ENCODE measurements at places on chromosomes 12 and 14.

DNA sequence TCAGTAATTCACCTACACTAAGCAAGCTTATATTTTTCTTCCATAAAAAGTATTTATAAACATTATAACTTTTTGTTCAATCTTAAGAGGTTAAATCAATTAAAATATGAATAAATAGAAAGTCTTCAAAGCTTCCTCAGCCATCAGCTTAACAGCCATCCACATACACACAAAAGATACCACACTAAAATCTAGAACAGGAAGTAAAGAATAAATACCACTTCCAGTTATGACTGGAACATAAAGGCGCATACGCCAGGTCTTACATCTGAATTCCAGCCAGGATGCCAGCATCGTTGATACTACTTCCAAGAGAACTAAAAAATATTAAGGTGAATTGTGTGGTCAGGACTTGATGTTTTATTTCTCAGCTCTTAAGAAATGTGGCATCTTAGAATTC lies 17.0 kb downstream of the SIX1 start:
- no peak for DNase-seq

- DNase-seq: no peak
Observed at GRCh38 chr14:96270565-96271420, 14.8 kb downstream of the BDKRB1 start.

GRCh38 chr12:21675641-21676040 lies 18.0 kb upstream of the LDHB start:
- DNase-seq: no peak

- DNase-seq: no peak
Observed at GRCh38 chr14:50363714-50364111, 33.0 kb downstream of the CDKL1 start.

DNA sequence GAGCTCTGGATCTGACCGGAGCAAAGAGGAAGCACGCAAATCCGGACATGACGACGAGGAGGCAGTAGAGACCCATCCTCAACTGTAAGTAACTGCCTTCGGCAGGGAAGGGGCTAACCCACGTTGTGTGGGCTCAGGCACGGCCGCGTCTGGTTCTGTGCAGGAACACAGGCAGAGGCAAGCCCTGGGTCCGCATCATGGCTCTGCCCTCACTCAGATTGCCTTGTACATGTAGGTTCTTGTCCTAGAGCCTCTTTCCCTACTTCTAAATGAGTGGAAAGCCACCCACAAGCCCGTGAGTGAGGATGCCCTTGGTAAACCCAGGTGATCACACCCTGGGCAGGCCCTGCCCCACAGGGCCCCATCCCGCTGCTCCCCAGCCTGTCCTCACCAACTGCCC lies 8.9 kb upstream of the RPLP0 start:
- no peak for DNase-seq

DNA sequence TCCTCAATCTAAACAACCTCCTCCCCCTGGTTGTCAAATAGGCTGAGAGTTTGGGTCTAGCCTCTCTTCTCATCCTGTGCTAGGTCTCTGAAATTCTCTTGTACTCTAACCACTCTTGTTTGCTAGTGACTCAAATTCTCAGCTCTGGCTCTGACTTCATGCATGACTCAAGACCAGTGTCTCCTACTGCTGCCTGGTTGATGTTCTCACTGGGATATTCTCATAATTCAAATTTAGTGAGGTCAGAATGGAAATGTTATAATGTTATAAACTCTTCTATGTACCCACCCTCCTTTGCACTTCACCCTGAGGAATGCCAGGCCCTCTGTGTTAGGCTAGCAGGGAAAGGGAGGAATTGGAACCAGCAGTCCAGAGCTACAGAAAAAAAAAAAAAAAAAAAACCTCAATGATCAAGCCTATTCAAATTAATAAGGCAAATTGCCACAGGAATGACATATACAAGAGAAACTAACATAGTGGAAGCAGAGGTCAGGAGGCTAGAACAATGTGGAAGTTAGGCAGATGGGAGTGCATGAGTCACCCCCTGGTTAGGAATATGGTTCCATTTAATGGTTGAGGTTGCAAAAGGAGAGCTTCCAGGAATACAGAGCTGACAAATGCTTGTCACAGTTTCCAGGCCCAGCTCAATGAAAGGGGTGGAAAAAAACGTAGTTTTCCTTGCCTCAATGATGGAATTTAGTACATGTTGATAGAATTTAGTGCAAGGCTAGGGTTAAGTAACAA lies 459.5 kb downstream of the RMST start:
- DNase-seq: no peak

- DNase-seq: no peak
Observed at GRCh38 chr12:24230061-24230701, 280.7 kb upstream of the SOX5 start.

DNA sequence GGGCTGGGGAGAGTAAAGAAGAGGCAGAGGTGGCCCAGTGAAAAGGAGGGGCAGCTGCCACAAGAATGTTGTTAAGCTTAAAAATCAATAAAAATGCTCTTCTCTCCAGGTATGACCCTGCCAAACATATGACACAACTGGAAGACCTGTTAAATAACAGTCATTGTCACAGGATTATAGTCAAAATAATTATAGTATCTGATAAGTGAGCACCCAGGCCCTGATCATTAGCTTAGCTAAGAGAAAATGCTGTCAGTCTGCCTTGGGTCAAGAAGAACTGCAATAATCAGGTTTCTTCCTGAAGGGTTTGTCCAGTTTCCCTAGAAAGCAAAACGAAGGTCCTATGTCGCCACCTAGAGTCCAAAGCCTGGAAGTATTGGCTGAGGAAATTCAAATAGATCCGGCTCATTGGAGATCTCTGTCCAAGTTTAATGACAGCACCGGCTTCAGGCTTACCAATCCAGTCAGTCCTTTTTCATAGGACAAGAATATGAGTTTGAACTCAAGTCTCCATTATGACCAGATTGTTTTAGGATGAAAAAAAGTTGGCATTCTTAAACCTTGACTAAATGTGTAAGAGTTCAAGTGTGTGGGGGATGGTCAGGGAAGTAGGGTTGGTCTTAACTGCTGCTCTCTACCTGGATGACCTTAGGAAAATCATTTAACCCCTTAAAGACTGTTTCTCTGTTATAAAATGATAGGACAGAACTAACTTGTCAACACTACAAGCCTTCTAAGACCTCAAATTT lies 22.5 kb upstream of the NKX2-8 start:
- peak; percentile 79 for DNase-seq

- DNase-seq: no peak
Observed at GRCh38 chr12:65526311-65526710, 247.8 kb downstream of the MSRB3 start.

GRCh38 chr12:126492181-126492580 lies 1426.9 kb downstream of the AACS start:
- DNase-seq: no peak

GRCh38 chr12:58068706-58069105 lies 127.3 kb downstream of the ATP23 start:
- DNase-seq: no peak

DNA sequence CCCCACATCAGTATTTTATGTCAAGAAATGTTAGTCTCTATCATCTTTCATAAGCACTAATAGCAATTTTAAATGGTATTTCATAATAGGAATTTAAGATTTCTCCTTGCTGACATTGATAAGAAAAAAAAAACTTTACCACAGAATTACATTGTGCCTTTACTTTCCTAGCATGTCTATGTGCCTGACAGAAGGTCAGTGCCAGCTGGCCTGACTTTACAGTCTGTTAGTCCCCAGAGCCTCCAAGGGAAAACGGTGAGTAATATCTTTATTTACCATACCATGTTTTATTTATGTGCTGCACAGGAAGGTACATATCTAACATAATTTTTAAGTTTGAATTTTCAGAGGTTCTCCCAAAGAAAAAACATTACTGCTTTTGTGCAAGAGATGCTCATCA lies 152.0 kb upstream of the AEBP2 start:
- no peak for DNase-seq

DNA sequence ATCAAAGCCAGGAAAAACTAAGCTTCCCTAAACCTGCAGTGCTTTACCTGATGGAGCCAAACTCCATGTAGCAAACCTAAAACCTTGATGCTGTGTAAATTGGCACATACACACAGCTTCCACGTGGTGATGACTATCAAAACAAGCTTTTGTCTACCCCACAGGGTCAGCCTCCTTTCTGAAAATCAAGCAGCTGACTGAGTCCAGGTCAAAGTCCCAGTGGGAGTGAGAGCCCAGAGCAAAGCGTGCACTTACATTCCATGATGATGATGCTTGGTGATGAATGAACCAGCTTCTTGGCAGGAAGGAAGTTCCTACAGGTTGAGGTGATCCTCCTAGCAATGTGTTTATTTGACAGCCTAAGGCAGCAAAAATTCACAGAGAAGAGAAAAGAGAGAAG lies 630.0 kb upstream of the TBX3 start:
- DNase-seq: no peak

DNA sequence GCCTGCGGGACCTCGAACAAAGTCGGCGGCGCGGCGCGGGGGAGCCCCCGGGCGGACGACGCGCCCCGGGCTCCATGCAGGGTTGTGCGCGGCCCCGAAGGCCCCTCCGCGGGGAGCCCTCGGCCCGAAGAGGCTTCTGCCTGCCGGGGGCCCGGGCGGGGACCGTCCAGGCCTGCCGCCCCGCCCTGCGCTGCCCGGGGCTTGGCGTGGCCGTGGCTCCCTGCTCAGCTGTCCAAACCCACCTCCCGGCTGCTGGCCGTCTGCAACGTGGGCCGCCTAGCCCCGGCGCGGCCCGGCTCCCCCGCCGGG lies 670 bp downstream of the DYRK2 start:
- no peak for DNase-seq

DNA sequence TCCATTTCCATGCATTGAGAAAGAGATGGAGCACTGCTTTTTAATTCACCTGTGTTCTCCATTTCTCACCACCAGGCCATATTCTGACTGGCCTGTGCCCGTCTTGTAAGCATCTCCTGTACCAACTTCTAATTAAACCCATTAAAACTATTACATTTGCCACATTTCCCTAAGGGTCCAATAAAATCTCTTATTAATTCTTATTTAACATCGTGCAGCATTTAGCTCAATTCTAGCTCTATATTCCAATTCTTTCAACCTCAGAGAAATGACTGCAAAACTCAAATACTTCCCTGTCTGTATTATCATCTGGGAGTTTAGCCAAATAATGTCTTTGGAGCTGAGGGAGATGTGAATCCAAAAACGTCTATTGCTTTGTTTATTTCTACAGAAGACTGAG lies 495.4 kb upstream of the TMEM132C start:
- DNase-seq: no peak

GRCh38 chr14:103909531-103910261 lies 18.6 kb upstream of the TDRD9 start:
- DNase-seq: no peak

- DNase-seq: no peak
Observed at GRCh38 chr12:14663002-14663401, 33.4 kb downstream of the GUCY2C start.

GRCh38 chr14:102594514-102595175 lies 2.2 kb downstream of the RCOR1 start:
- DNase-seq: no peak

DNA sequence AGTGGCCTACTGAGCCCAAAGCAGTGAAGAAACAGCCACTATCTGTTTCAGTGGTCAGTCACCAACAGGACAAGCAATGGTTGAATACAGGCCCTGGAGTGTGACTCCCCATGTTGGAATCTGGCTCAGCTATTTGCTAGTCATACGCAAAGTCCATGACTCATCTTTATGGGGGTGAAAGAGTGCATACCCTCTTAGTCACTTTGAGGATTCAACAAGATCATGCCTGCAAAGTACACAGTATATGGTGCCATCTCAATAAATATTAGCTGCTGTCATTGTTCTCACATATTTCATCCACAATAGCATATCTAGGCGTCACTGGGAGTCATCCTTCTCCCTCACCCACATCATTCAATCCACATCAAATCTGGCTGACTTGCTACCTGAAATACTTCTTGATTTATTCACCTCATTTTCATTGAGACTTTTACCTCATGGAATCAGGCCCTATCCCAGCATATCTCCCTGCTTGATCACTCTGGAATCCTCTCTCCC lies 26.4 kb upstream of the STAB2 start:
- DNase-seq: no peak

GRCh38 chr14:68994056-68994455 lies 15.0 kb upstream of the ACTN1 start:
- DNase-seq: no peak

DNA sequence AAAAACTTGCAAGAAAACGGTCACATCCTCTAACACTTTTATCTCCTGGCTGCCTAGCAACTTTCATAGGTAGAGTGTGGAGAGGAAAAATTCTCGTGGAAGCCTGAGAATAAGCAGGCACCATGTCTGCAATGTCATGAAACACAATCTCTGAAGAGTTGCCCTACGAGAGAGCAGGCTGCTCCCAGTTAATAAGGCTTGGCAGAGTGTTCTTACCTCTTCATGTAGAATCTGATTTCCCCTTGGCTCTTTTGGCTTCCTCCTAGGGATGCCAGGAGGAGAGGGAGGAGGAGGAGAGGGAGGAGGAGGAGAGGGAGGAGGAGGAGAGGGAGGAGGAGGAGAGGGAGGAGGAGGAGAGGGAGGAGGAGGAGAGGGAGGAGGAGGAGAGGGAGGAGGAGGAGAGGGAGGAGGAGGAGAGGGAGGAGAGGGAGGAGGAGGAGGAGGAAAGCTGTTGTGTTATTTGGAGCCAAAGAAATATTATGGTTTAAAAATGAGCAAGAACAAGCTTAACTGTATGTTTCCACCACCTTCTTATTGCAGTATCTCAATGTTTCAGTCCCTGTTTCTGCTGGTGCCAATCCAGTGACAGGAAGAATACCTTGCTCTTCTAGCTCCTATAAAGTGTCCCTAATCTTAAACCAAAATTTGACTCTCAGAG lies 52.9 kb downstream of the EGLN3 start:
- no peak for DNase-seq

GRCh38 chr12:33588725-33589405 lies 149.2 kb upstream of the SYT10 start:
- DNase-seq: no peak

Data from midbrain (tissue), 1 donor.